CD4-positive, alpha-beta T cell treated with Interleukin-15 for 4 hours (primary cell): ENCODE measurements at places on chromosomes 1 and 21.
A peak's percentile ranks its signal among the peaks of the same experiment; 100 is the strongest.

- no peak for DNase-seq
These were observed 4.8 kb downstream of the SIM2 start for GRCh38 chr21:36703626-36704280.

- no peak for DNase-seq
These were observed 59.2 kb upstream of the SSBP3 start for GRCh38 chr1:54465351-54465811.

DNA sequence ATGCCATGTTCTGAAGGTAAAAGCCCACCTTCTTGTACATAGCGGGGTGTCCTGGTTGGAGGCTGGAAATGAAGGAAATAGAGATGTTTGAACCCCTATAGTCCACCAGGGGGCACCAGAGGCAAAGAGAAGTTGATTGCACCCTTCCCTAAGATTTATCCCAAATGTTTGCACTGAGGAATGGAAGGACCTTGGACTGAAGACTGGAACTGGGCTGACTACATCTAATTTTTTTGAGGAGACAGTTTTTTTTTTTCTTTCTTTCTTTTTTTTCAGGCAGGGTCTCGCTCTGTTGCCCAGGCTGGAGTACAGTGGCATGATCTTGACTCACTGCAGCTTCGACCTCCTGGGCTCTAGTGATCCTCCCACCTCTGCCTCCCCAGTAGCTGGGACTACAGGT, 55.3 kb upstream of the EIF4G3 start:
- DNase-seq, result peak; percentile 41

GRCh38 chr21:16509476-16509875, 779.7 kb downstream of the USP25 start:
- DNase-seq, result no peak

GRCh38 chr1:30842697-30843354, 65.7 kb downstream of the SDC3 start:
- no peak for DNase-seq

DNA sequence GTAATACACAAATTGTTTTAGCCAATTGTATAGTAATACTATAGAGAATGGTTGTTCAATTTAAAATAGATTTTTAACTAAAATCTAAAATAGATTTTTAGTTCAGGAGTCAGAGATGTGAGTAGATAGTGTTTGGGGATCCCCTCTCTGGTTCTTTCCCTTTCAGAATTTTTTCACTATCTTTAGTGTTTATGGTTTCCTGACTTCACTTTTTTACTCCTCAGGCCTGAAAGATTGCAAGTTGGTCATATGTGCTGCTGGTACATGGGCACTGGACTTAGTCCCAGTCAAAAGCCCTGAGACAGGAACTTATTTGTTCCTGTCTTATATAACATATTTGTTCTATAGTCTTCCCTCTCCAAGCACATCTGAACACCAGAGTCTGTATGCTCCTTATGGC, 96.8 kb upstream of the ATP1B1 start:
- no peak for DNase-seq

GRCh38 chr1:174769961-174770549, 229.7 kb upstream of the CACYBP start:
- peak; percentile 57 for DNase-seq

GRCh38 chr1:79974659-79975058, 968.1 kb upstream of the ADGRL4 start:
- no peak for DNase-seq

- DNase-seq, result no peak
These were observed 497.4 kb downstream of the DISC1 start for GRCh38 chr1:232123775-232124659.

DNA sequence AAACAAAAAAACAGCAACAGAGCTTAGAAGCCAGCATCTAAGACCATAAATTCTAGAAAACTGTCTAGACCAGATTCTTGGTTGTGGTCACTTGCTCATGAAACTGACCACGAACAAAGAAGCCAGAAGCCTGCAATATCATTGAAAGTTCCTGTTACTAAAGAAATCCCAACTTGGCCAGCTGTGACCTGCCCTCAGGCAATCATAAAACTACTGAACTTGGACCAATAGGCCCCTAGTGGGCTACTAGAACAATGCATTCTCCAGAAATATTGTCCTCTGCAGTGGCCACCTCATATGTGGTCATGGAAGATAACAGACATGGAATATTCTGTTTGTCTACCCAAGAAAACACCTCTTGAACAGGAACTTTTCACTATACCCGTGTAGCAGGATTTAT, 87.7 kb downstream of the SPATA17 start:
- DNase-seq, result no peak
